ENCODE measurements at places on chromosomes 3 and 15.

GRCh38 chr3:190585805-190586630 lies 72.1 kb downstream of the IL1RAP start:
- no peak for DNase-seq

DNA sequence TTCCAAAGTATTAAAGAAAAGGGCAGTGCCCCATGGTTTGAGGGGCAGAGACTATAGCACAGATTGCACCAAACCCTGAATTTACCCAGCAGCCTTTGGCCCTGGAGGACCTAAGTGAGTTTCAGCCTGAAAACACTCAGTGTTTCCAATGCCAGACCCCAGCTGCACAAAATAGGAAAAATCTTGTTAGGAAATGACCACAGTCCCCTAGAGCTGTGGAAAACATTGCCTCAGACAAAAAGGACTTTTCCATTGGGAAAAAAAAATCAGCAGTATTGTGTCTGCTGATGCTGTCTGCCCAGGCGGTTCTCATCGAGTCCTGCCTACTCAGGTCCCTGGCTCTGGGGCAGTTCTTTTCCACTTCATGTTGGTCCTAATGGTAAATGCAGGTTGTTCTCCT lies 121.7 kb upstream of the DLG1 start:
- no peak for DNase-seq

- DNase-seq: no peak
Measured at GRCh38 chr15:65828585-65828984, 36.5 kb upstream of the DENND4A start.

DNA sequence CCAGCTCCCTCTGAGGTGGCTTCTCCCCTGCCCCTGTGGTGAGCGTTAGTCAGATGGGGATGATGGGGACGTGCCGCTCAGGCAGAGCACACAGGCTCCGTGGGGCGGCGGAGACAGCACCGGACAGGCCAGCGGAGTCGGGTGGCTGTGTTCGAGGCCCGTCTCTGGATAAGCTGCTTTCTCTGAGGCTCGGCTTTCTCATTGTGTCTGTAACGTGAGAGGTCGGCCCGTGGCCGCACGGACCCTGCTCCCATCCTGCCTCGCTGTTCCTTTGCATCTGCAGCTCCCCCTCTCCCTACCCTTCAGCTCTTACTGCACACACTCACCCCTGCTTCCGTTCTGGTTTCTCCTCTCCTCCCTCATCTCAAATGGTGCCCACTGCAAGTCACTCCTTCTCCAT lies 62.5 kb downstream of the FAM43A start:
- DNase-seq: no peak

DNA sequence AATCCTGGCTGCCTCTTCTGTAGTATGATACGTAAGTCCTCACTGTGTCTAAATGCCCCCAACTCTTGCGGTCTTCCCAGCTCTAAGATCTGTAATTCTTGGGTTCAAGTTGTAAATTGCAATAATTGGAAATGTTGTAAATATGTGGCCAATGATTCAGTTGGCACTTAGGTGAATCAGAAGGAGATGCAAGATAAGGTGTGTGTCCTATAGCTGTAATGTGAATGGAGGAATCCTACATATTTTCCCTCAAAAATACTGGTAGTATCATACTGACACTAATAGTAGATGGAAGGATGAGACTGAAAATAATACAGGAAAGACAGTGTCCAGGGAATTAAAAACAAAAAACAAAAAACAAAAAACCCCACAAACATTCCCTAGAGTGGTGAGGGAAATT lies 3.5 kb upstream of the ST3GAL6 start:
- no peak for DNase-seq

DNA sequence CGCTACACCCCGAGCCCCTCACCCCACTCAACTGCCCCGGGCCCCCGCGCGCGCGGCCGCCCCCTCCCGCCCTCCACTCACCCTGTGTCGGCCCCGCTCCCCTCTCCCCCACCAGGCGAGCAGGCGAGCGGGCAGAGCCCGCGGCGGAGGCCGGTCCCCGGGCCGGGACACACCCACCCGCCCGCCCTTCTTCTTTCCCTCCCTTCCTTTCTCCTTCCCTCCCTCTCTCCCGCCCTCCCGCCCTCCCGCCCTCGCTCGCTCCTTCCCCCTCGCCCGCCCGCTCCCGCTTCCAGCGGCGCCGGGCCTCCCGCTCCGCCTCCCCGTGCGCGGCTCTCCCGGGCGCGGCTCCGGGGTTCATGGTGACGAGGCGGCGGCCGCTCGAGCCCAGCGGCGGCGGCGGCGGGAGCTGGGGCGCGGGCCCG lies at the start of gene CTDSPL:
CTDSPL (plus strand) TSS at position 261 of the 422 bp plus-strand sequence. CDS start 320 bp downstream, outside the sequence.
- DNase-seq: peak; percentile 61

All from renal pelvis (tissue), 12 donors.